ENCODE measurements at places on chromosomes 5 and 9.

- no peaks in the 10 kb centered on the region for H3K4me1 ChIP-seq
- H3K27me3 ChIP-seq: no peaks in the 10 kb centered on the region
- DNase-seq: no peak
- no peaks in the 10 kb centered on the region for H3K36me3 ChIP-seq
These were observed 573.3 kb upstream of the RORB start for GRCh38 chr9:73923796-73924195.

- H3K4me1 ChIP-seq: no peaks in the 10 kb centered on the region
- H3K4me3 ChIP-seq: no peak overlapping the region
- H3K27me3 ChIP-seq: no peaks in the 10 kb centered on the region
These were observed 60.7 kb downstream of the MAN2A1 start for GRCh38 chr5:109750463-109750862.

GRCh38 chr5:56480078-56480704 lies 247.1 kb upstream of the ANKRD55 start:
- H3K4me1 ChIP-seq: peaks cover 4% of the 10 kb centered on the region
- H3K27ac ChIP-seq: peak overlapping the region; percentile 96
- no peaks in the 10 kb centered on the region for H3K36me3 ChIP-seq
- peak overlapping the region; percentile 66 for H3K4me3 ChIP-seq
- DNase-seq: no peak
- H3K27me3 ChIP-seq: no peaks in the 10 kb centered on the region

GRCh38 chr9:128292009-128292408 lies 15.9 kb downstream of the SWI5 start:
- no peaks in the 10 kb centered on the region for H3K27me3 ChIP-seq
- H3K4me1 ChIP-seq: no peaks in the 10 kb centered on the region
- H3K36me3 ChIP-seq: peaks cover 11% of the 10 kb centered on the region
- no peak for DNase-seq
- H3K4me3 ChIP-seq: no peak overlapping the region
- no peak overlapping the region for H3K27ac ChIP-seq

DNA sequence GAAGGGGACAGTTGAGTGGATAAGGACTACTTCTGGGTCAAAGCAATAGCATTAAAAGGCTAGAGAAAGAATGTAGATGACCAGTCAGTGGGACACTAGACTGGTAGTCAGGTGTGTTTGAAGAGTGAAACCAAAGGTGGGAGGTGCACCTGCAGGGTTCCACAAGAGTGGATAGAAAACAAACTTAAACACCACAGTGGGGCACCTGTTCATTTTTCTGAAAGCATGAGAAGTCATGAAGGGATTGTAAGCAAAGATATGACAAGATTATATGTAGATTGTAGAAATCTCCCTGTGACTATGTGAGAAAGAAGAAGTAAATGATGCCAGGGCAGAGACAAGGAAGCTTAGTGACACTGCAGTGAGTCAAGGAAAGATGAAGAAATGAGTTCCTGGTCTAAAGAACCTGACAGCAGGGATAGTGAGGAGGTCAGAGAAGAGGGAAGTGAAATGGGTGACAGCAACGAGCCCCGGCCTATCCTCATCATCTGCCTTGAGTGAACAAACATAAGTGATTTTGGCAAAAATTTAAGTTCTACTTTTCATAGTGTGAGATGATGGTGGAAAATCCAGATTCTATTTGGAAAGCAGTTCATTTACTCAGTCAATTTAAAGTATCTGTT lies 296.9 kb downstream of the TLE4 start:
- no peak overlapping the region for H3K4me3 ChIP-seq
- no peak for DNase-seq
- no peaks in the 10 kb centered on the region for H3K27me3 ChIP-seq
- H3K36me3 ChIP-seq: no peaks in the 10 kb centered on the region

- H3K4me3 ChIP-seq: peak overlapping the region; percentile 44
- no peaks in the 10 kb centered on the region for H3K4me1 ChIP-seq
- peak overlapping the region; percentile 34 for H3K27ac ChIP-seq
- DNase-seq: no peak
- H3K36me3 ChIP-seq: no peaks in the 10 kb centered on the region
- no peaks in the 10 kb centered on the region for H3K27me3 ChIP-seq
These were observed 84.5 kb downstream of the ACER2 start for GRCh38 chr9:19493174-19493811.

DNA sequence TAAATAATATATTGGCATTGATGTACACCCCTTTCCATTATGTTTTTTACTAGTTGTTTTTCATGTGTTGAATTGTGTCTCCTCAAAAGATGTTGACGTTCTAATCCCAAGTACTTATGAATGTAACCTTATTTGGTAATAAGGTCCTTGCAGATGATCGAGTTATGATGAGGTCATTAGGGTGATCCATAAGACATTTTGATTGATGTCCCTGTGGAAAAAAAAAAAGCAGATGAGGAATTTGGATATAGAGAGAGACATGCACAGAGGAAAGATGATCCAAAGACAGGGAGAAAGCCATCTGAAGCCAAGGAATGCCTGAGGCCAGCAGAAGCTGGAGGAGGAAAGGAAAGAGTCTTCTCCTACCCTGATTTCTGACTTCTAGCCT lies 632.7 kb downstream of the TLR4 start:
- no peaks in the 10 kb centered on the region for H3K27me3 ChIP-seq
- no peak for DNase-seq
- H3K4me3 ChIP-seq: no peak overlapping the region
- H3K36me3 ChIP-seq: no peaks in the 10 kb centered on the region
- no peaks in the 10 kb centered on the region for H3K4me1 ChIP-seq
- no peak overlapping the region for H3K27ac ChIP-seq

GRCh38 chr5:32734827-32735378 lies 23.8 kb downstream of the NPR3 start:
- peaks cover 9% of the 10 kb centered on the region for H3K36me3 ChIP-seq
- H3K27ac ChIP-seq: peak overlapping the region; percentile 26
- H3K4me1 ChIP-seq: peaks cover 13% of the 10 kb centered on the region
- H3K27me3 ChIP-seq: no peaks in the 10 kb centered on the region

GRCh38 chr5:151171529-151171928 lies 13.9 kb upstream of the ANXA6 start:
- H3K36me3 ChIP-seq: no peaks in the 10 kb centered on the region
- no peak overlapping the region for H3K4me3 ChIP-seq
- H3K27ac ChIP-seq: no peak overlapping the region

- no peak overlapping the region for H3K4me3 ChIP-seq
- H3K36me3 ChIP-seq: peaks cover 21% of the 10 kb centered on the region
- no peaks in the 10 kb centered on the region for H3K27me3 ChIP-seq
- peaks cover 45% of the 10 kb centered on the region for H3K4me1 ChIP-seq
- DNase-seq: no peak
- H3K27ac ChIP-seq: no peak overlapping the region
These were observed 2.2 kb downstream of the GRK6 start for GRCh38 chr5:177428574-177429217.

All from tibial artery (tissue), 4 donors.